Left ventricle myocardium inferior (tissue), 1 donor: ENCODE measurements at places on chromosomes 4 and X. TPM values are rescaled to one million over a fixed set of nuclear protein-coding genes. Genes with fewer than 3 reads are reported as not detected.

DNA sequence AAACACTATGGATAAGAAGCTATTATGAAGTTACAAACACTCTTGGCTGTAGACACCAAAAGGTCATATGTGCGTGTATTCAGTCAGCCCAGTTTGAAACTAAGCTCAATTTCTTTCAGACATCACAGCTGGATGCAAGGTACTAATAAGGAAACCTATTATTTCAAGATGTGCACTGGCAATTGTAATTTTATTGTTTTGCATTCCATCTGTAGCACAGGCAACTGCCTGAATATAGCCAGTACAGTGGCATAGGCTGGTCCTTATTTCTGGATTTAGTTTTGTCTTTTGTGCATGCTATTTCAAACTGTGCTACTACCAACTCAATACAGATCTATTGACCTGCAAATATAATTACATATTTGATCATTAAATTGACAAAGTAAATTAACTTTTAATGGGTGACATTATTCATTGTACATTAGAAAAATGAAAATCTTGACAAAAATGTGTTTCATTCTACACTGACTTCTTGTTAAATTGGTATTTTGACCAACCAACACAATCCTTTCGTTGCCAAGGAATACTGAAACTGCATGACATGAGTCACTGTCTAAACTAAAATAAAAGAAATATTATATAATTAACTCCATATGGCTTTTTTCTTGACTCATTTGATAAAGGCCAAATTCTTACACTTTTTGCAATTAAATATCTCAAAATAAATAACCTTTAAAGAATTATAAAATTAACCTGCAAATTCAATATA is 594.3 kb upstream of the ADGRL3 start:
- DNase-seq = no peak

Gene GPM6B
- 4.5 TPM for total RNA-seq

DNA sequence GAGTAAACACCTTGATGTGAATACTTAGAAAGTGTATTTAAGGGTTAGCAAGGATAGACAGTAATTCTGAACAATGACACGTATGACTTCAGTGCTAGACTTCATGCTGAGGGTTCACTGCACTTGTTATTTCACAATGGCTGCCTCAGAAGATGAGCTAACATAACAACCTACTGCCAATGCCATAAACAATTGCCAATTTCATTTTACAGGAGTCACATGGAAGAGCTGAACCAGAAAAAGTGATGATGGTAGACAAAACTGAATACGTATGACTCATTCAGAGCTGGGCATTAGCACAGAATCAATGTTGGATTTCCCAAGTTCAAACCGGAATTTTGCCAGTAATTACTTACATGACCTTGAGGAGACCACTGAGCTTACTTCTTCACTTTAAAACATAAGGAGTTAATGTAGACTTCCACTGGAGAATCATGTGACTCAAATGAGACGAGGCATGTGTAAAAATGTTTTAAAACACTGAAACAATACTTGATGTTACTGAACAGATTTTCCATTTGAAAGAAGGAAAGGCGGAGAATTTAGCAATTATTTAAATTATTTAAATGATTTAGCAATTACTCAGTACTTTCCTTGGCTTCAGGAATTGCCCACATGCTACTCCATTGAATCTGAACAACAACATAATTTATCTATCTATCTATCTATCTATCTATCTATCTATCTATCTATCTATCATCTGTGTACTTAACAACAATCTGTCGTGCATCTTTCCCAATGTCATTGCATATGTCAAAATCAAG is 868.5 kb upstream of the SLIT2 start:
- no peak for DNase-seq

DNA sequence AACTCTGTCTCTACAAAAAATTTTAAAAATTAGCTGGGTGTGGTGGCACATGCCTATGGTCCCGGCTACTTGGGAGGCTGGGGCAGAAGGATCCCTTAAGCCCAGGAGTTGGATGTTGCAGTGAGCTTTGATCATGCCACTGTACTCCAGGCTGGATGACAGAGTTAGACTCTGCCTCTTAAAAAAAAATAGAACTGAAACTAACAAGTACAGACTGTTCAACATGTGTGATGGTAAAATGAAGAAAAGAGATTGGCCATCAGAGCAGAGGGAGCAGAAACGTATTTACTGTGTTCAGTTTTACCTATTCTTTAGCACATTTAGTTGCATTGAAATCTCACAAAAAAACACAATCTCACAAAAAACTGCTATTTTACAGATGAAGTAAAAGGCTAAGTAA is 77.9 kb upstream of the NAP1L5 start:
- no peak for DNase-seq

GRCh38 chr4:158970812-158971211 is 132.1 kb upstream of the RAPGEF2 start:
- no peak for DNase-seq

Gene TRIM75
- not detected for total RNA-seq

GRCh38 chr4:177092807-177093206 is 216.9 kb upstream of the NEIL3 start:
- no peak for DNase-seq

Gene ZNF711
- total RNA-seq = 1.7 TPM

Gene TMEM185A
- 42.2 TPM for total RNA-seq

DNA sequence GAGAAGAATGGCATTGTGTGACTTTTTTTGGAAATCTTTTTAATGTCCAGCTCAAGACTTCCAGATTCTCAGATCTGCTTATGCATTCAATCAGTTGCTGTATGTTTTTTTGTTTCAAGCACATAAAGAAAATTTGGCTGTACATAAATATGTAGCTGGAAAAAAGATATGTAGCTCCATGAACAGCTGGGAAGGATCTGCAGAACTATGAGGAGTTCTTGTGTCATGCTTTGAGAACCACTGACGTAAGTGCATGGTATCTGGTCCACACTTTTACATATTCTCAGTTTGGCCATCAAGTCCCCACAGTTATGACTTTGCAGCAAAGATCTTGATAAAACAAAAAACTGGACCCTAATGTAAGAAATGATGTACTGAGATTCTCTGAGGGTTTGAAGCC is 165.9 kb downstream of the KIT start:
- DNase-seq = no peak

Gene APLN
- 15.9 TPM for total RNA-seq

- DNase-seq = no peak
These were observed 5.3 kb downstream of the MTM1 start for GRCh38 chrX:150573702-150574101.

DNA sequence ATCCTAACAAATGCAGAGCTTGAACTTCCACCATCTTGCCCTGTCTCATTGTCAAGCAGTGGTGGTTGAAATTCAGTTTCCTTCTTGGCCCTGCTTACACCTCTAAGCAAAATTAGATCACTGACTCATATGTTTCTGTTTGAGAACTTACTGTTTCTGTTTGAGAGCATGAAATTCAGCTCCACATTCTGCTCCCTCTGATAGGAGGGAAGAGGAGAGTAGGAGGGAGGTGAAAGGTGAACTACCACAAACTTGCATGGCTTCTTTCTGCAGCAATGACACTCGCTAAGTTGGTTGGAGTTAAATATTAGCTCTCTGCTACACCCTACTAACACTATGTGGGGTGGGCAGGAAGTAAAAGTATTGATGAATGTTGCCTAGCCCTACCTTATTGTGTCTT is 117.8 kb upstream of the EDA2R start:
- no peak for DNase-seq

Gene F11
- total RNA-seq = 0.30 TPM

DNA sequence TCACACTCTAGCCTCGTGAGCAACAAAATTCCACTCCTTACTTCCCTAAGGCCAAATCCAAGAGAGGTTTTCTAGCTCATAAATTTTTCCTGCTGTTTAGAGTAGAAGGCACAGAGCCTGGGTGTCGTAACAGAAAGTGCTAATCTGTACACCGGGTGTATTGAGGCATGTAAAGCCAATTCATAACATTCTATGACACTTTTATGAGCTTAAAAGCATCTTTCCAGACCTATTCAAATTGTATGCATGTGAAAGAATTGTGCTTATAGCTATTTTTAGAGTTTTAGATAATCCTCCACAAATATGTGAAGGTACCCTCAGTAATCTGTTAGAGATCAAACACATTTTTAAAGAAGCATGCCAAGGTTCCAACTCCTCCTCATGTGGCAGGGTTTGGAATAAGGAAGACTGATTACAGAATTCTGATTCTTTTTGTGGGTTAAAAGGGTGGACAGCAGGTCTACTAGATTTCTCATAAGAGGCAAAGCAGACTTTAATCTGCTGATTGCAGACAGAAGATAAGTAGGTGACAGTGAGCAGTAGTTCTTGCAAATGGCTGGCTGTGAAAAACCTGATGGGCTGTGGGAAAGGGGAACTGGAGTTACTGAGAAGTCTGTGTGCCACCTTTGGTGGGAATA is 25.5 kb upstream of the LRCH2 start:
- DNase-seq = no peak

Gene ADH1B
- 91.9 TPM for total RNA-seq

- no peak for DNase-seq
These were observed 1.2 kb downstream of the FAM241A start for GRCh38 chr4:112146502-112146813.

Gene ADH1C
- total RNA-seq = 2.6 TPM

Gene PRDM8
- 0.66 TPM for total RNA-seq

Gene RAB39B
- 0.11 TPM for total RNA-seq

Gene FAM9B
- total RNA-seq = not detected

- no peak for DNase-seq
These were observed 102.1 kb upstream of the SCML1 start for GRCh38 chrX:17635231-17635630.

- DNase-seq = peak; percentile 20
These were observed 21.4 kb downstream of the REELD1 start for GRCh38 chr4:146235654-146236177.

- peak; percentile 48 for DNase-seq
These were observed 79.9 kb upstream of the EGFL6 start for GRCh38 chrX:13489454-13489853.

GRCh38 chr4:176193938-176194337 is 1.4 kb downstream of the SPATA4 start:
- DNase-seq = no peak

Gene CLCN4
- total RNA-seq = 36.1 TPM

DNA sequence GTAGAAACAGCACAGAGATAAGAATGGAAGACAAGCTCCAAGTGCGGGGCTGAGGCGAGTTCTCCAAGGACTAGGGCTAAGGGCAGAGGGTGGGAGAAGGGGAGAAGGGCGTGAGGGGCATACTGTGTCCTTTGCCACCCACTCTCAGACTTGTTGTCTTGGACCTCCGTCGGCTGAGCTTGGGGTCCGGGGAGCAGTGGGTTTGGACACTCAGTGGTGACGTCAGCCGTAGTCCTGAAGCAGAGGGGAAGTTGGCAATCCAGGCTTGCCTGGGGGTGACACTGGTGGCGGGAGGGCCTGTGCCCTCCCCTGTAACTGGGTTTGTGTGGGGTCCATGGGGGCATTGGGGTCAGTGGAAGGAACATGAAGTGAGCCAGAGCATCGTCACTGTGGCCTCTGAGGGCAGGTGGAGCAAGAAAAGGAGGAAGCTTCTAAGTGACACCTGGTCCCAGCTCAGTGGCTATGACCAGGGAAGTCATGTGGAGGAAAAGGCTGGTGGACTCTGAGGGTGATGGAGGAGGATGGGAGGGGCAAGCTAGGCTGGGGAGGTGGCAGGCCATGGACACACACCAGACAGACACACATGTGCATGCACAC is 17.6 kb downstream of the CD99 start:
- DNase-seq = no peak
